ENCODE measurements at places on chromosomes 13 and 19.

DNA sequence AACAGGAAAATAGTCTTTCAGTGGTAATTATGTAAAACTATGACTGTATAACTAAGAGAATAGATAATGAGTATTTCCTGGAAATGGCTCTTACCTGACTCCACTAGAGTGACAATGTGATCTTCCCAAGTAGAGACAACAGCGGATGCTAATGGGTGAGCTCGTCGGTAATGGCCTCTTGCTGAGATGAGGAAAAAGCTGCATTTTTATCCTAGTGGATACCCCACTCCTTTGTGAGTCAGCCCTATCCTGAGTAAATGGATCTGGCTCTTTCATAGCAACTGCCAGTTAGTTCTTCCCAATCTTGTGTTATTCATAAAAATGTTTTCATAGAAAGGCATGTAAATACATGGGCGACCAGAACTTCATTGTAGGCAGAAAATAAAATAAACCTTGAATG, 299.5 kb downstream of the NALCN start:
- no peak for DNase-seq

DNA sequence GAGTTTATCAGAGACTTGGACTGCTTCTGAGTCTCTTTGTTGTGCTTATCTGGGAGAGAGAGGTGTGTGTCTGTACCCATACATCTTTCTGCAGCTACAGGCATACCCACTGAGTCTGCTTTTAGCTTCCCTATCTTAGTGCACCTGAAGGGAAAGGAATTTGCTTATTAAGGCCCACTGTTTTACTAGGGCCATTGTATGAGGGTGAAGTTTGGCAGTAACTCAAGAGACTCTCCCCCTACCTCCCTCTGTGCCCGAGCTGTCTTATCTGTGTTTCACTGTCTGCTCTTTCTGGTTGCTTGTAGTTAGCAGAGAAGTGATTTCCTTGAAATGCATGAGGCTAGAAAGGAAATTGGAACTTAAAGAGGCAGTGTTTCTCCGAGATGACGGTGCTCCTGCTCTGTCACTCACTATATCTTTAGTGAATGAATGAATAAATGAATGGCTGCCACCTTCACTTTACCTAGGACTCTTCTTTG, 678 bp upstream of the CD33 start:
- no peak for DNase-seq

DNA sequence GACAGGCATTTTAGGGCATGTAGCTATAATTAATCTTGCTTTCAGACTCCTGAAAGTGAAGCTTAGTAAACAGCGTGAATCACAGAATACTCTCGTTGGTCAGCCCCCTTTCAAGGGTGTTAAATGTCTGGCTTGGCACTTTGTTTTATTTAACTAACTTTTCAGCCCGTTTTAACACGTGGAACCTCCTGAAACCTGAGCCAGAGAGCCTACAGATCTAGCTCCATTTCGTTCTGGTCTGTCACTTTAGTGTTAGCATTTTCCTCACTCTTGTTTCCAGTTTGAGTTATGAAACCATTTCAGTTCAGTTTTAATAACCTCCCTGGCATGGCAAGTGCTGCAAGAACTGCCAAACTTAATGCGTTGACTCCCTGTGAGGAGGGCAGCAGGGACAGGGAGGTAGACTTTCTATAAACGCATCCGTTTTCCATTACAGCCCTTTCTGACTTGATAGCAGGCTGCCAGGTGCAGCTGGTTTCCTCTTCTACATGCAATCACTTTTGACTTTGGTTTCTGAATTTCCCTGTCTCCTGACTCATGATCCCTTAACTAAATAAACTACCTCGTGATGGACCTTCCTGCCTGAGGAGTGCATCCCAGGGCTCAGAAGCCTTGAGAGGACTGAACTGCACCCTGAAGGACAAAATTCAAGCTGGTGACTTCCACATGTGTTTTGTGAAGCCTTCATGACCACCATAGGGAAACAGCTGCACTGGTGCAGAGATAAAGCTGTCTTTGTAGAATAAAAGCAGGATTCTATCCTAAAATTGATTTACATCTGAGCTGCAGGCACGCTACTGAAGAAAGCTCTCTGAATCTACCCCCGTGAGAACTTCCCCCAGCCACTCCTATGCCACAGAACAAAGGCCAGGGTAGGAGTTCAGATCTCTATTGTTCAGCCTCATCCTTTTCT, 192.6 kb downstream of the DLEU7 start:
- DNase-seq = no peak

- DNase-seq = no peak
Measured at GRCh38 chr13:76213423-76213904, 577.3 kb downstream of the LMO7 start.

DNA sequence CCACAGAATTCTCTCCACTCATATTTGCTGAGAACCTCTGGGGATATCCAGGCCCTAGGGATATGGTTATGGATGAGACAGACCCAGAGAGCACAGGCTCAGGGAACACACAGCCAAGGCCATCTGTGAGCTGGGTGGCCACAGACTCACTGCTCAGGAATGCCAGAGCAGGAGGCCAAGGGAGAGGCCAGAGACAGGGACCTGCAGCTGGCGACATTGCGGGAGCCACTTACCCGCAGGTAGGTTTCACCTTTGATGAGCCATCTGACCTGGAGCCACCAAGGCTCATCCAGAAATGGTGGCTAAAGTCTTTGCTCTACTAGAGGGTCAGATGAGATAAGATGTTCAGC, 29.4 kb downstream of the CCNE1 start:
- no peak for DNase-seq

DNA sequence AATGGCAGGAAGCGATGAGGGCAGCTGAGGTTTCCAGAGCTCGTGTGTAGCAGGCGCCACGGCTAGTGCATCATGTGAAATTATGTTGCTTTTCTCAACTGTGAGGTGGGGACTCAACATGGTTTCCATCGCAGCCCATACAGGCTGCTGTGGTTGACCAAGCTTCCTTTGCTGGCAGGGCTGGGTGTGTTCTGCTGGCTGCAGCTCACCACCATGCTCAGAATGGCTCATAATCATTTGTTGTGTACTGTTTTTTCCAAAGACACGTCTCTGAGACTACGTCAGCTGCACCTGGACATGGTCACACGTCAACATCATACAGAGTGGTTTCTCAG, 16.1 kb upstream of the RASA3 start:
- DNase-seq = peak; percentile 93

DNA sequence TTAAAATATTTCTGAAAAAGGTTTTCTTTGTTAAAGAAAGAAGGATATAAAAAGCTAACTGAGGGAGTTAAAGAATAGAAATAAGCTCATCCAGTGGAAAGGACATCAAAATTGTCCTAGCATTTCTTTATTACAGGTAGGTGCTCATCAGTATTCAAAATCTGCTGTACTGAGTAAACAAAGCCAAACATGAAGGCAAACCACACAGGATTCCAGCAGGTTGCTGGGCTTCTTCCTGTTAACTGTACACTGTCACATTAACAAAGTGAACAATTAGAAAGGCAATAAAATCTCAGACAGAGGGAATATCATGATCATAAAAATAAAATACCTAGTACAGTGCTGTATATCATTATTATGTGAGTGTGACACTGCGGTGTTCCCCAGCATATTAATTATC, 1541.0 kb downstream of the SLITRK5 start:
- DNase-seq = no peak

- DNase-seq = no peak
Measured at GRCh38 chr13:98450539-98451111, 126.3 kb downstream of the STK24 start.

DNA sequence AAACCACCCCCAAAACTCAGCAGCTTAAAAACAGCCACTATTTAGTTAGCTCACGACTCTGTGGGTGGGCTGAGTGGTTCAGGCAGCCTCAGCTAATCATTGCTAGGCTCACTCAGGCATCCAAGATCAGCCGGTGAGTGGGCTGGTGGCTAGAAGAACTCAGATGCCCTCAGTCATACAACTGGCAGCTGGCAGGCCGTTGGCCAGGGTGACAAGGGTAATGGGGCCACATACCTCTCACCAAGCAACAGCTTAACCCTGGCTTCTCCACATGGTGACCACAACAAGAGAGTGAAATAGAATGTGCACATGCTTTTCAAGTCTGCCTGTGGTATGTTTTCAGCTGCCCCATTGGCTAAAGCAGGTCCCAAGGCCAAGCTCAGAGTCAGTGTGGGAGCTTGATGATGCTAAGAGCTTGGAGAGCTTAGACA, 435.4 kb upstream of the TSHZ3 start:
- no peak for DNase-seq

DNA sequence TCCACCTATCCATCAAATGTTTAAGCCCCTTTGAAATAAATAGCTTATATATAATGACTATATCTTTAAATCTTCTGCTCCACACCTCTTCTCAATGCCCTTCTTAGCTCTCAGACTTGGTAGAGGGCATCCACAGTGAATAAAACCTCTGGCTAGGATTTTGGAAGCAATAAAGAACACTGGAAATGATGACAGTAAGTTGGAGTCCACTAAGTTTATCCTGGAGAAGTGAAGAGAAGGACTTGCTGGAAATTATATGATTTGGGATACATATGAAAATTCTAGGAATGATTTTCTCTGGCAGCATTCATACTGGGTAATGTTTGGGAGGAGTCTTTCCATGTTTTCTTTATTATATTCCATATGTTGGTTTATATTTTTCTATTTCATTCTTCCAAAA, 133.5 kb upstream of the KL start:
- DNase-seq = no peak

DNA sequence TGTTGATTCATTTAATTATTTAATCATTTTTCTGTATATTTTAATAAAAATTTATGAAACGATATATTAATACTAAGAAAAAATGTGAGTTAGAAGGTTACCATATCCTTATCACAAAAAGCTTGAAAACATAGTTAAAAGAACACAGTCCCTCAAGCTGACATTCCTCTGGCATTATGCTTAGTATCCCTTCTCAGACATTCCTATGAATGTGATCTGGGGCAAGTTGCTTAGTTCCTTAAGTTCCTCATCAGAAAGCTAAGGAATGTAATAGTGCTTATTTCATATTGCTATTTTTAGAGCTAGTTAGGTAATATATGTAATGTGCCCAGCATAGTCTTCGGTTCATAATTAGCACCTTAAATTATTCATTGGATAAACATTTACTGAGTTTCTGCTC, 122.8 kb downstream of the MTUS2 start:
- DNase-seq = no peak

- no peak for DNase-seq
Measured at GRCh38 chr19:50340331-50340730, 11.2 kb upstream of the KCNC3 start.

GRCh38 chr13:47826471-47826870, 174.6 kb downstream of the SUCLA2 start:
- DNase-seq = no peak

- DNase-seq = no peak
Measured at GRCh38 chr13:27962982-27963381, 6.1 kb downstream of the CDX2 start.

- DNase-seq = no peak
Measured at GRCh38 chr13:94210816-94211215, 268.7 kb downstream of the DCT start.

GRCh38 chr19:42030645-42031440, 36.8 kb upstream of the ATP1A3 start:
- DNase-seq = no peak

DNA sequence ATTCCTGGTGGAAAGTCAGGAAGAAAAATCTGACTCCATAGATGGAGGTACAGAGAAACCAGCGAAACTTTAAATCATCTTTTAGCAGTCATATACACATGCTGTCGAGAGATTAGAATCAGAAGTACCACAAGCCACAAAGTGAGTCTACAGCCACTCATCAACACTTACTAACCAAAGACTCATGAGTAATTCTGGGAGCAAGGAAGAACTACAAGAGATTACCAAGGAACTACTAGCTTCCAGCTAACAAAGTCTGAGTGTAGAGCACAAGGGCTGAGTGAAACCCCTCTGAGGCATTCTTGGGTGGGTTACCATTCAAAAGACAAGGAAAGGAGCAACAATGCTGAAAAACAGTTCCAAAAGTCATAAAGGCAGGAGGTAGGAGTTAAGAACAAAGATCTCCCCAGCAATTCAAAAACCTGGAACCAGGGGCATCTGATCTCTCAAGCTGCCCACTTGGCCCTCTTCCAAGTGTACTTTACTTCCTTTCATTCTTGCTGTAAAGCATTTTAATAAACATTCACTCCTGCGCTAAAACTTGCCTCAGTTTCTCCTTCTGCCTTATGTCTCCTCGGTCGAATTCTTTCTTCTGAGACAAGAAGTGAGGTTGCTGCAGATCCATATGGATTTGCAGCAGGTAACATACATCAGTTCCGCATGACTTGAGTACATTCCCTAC, 13.0 kb downstream of the RBM26 start:
- DNase-seq = no peak

- DNase-seq = no peak
Measured at GRCh38 chr13:31733647-31734046, 5.7 kb upstream of the RXFP2 start.

GRCh38 chr19:52670046-52670445, 31.9 kb upstream of the ZNF83 start:
- no peak for DNase-seq

GRCh38 chr13:34523406-34523805, 418.7 kb upstream of the NBEA start:
- no peak for DNase-seq

GRCh38 chr19:19459707-19460251, 54.3 kb downstream of the GATAD2A start:
- peak; percentile 77 for DNase-seq

DNA sequence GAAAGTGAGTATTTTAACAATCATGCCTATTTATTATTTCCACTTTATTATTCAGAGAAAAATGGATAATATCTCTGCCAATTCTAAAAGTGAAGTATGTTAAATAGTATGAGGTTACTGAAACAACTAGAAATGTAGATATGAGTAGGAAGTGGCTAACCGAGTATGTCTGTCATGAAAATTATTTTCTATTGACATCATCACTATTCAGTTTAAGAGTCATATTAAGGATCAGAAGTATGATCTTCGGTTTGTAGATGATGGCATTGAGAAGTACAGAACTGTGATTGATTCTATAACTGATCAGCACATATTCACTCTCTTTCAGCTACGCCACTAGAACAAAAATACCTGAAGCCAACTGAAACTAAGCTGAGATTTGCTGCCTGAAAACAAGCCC, 146.4 kb upstream of the SLITRK5 start:
- no peak for DNase-seq

- DNase-seq = no peak
Measured at GRCh38 chr13:84439108-84439507, 556.8 kb upstream of the SLITRK1 start.

DNA sequence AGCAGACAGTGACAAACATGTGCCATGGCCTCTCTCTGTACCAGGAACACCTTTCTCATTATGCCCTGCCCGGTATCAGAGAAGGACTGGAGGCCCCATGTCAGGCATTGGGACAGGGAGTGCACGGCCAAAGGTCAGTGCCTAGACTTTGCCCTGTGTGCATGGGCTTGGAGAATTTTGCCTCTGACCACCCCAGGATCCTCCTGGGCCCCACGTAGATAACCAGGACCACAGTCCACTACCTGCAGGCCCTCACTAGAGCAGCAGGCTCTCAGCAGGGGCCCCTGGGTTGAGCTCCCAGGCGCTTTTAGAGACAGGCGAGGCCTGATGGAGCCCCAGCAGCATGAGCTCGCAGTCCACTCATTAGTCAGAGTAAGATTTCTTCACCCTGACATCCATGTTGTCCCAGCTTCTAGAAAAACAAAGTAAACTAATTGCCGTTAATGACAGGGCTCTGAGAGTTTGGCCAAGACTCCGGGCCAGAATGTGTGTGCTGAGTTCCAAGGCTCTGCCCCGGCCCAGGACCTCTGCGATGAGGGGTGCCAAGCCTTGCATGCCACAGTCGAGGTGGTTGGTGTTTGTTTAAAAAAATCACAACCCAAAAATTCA, 42.7 kb downstream of the CAPN12 start:
- no peak for DNase-seq

GRCh38 chr19:15210323-15210781, 9.6 kb upstream of the NOTCH3 start:
- DNase-seq = peak; percentile 84

GRCh38 chr19:10587022-10587838, at the start of gene AP1M2:
Gene AP1M2, minus strand, starts transcription at chr19:10587312. Its CDS starts 81 bp downstream, at chr19:10587231.
- DNase-seq = no peak

All from CD4-positive, alpha-beta T cell treated with Interleukin-15 for 1 hour (primary cell).